ENCODE measurements at places on chromosomes 7 and 10.

DNA sequence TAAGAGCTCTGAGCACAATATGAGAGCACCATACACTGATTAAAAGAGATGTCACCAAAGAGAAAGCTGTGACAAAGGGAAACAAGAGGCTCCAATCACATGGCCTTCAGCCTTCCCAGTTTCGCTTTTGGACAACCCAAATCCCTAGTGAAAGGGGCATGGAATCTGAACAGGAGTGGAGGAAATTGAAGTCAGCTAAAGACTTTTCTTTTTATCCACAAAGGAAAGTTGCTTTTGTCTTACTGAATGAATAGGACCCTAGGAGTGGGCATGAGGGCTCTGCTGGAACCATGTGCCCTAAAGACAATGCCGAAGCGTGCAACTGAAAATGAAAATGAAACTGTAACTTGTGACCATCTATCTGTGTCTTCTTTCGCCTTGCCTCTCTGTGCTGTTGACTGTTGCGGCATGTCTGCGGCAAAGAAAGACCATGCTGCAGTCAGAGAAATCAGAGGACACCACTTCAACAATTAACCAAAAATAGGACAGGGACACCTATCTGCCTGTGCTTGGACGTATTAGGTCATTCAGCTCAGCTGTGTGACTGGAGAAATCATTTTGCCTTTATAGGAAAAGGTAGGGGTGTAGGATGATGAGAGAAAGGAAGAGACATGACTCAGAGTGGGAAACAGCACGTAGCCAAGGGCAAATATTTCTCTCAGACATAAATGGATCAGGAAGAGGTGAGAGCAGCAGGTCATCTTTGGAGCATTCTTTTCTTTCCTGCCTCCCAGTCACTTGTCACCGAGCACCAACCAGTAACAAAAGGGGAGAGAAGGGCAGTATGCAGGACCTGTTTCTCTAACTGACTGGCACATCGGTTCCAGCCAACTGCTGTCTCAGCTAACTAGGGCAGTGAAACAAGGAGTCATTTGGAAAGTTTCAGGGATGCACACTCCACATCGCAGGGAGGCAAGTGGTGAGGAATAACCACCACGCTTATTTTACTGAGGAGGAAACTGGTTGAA, 12.3 kb downstream of the CAV2 start:
- no peak for DNase-seq

DNA sequence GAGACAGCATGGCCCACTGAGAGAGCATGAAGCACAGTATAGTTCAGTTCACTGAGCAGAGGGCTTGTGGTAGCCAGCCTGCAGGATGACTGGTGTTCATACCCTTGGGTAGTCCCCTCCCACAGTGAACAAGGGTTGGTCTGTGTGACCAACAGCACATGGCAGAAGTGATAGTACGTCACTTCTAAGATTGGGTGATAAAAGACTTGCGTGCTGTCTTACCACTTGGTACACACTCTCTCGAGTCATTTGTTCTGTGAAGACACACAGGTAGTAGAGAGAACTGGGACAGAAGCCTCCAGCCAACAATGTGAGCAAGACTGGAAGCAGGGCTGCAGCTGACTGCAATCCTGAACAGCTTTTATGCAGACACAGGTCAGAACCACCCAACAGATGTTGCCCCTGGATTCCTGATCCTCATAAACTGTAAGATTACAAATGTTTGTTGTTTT, 14.6 kb downstream of the EPC1 start:
- no peak for DNase-seq

DNA sequence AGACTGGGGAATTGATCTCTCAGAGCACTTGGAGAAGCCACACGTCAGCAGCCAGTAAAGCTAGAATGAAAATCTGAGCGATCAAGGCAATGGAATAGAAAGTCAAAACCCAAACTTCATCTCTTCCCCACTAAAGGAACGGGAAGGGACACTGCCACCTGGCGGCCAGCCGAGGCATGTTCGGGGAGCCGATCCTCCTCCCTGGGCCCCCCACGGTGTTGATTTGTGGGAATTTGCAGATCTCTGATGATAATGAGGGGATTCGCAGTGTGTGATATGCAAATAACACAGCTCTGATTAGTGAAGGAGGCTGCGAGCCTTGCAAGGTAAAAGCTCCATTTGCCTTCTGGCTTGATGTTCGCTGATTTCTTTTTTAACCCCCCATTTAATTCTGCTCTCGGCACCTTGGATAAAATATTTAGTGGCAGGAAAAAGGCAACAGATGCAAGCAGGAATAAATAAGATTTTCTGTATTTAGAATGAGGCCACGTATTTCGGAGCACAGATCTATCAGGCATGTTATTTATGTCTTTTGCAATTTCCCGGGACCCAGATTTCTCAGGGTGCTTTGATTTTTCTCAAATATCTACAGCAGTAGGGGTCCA, 258.6 kb downstream of the PAXIP1 start:
- no peak for DNase-seq

DNA sequence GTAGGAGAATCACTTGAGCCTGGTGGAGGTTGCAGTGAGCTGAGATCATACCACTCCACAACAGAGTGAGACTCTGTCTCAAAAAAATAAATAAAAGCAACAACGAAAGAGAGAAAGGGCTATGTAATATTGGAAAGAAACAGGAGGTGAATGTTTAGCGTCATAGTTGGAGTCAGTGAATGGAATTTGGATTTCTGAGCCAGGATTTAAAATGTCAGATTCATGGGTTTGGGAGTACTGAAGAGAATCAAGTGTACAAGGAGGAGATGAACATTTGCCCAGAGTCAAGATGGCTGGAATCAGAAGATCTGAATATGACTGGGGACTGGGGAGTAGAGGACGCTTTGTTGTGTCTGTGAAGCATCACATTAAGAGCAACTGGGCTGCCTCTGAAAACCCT, 366.4 kb downstream of the GALNT17 start:
- DNase-seq: no peak

DNA sequence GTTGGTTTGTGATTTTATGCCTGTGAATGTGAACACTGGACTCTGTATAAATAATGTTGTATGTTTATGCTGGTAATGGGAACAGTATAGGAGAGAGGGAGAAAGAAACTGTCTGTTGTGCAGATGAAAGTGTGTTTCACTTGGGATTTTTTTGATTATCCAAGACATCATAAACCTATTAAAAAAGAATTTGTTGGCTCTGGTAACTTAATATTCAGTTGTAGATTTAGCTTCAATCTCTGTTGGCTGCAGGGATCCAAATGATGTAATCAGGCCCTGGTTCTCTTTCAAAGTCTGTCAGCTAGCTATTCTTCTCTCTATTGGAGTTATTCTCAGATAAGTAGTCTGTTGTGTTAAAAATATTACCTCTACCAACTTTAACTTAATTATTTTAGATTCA, 168.8 kb upstream of the RHOBTB1 start:
- no peak for DNase-seq

DNA sequence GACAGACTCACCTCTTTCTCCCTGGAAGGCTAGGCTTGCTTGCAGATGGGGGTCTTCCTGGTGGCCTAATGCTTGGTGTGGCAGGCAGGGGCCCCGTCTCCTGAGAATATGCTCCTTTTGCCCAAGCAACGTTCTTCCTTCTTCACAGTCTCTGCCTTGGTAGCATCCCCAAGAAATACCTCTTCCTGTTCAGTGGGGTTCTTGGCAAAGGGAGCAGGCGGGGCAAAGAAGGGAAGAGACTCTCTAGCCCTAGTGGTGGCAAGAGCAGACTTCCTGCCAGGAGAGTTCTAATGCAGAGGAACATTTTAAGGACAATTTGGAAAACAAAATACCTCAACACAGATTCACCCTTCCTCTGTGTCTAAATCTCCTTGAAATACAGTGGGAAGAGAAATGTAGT, at the start of gene CLEC5A:
Gene CLEC5A (minus strand): TSS at position 179 of the 400 bp plus-strand sequence. CDS start 682 bp downstream, outside the sequence.
- no peak for DNase-seq

- peak; percentile 60 for DNase-seq
Observed at GRCh38 chr10:100346351-100346764, 675 bp upstream of the SCD start.

DNA sequence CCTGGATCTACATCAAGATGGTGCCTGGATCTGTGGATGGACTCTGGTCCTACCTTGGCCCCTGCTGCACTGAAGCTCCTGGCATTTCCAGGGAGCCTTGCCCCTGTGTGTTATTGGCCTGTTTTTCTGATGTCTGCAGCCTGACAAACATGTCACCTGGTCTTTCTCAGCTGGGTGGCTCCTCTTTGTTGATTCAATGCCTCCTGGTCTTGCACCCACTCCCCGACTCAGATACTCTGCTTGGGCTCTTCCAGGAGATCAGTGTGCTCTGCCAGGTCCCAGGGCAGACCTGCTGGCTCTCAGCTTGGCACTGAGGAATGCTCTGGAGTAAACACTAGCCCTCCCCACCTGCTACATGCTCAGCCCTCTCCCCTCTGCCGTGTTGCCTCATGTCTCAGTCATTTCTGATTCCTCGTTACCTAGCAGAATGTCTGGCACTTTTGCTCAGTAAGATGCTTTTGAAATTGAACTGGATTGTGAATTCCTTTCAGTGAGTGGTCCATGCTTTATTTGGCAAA, 253.3 kb upstream of the BMPER start:
- peak; percentile 32 for DNase-seq

GRCh38 chr7:159151231-159151630, 6.6 kb upstream of the VIPR2 start:
- DNase-seq: no peak

DNA sequence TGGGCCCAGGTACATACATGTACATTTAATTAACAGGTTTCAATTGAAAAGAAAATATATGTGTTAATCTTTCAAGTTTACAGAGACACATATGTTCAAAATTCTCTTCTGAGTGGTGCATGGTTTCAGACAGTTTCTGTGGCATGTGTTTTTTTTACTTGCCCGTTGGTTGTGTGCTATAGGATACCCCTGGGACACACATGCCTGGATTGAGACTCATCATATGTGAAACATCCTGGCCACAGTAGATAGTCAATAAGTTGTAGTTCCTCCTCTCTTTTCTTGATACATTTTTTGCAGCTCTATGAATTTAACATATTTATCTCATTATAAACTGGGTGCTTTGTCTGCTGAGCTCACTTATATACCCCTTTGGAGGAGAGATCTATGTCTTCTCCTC, 207.8 kb upstream of the CTBP2 start:
- no peak for DNase-seq

DNA sequence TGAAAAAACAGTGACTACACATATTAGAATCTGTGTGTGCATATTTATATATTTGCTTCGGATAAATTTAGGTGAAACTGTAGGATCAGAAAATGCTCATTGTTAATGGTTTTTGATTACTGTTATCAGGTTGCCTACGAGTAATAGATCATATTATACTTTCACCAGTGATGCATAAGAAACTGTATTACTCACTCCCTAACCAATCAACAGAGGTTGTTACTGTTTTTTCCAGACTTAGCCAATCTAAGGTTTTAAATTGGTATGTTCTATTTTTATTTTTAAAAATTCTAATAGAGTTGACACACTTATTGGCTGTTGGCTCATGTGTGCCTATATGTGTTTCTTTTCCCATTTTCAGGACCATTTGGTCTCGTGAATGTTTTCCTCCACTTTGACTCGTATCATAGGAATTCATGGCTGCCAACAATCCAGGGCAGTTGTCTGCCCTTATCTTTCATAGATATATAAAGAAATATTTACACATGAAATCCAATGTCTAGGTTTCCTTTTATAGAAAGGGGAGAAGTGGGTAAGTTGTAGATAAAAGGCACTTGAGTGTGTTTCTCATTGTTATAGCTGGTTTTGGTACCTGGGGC, 59.2 kb downstream of the ANLN start:
- DNase-seq: no peak
